ENCODE measurements at places on chromosomes 16 and 17.

DNA sequence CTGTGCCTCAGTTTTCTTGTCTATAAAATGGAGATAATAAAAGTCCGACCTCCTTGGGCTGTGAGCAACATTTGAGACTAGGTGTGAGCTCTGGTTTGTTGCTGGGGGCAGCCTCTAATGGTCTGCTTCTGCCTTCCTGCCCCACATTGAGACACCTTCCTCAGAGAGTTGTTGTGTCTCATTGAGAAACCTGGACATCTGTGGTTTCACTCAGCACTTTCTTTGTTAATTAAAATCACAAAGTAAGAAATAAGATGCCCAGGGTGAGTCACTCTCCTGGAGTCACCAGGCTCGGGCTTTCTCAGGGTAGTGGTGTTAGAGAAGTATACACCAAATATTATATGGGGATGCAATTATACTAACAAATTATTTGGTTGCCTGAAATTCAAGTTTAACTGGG lies 389.2 kb upstream of the SALL1 start:
- peak; percentile 74 for DNase-seq

- no peak for DNase-seq
Observed at GRCh38 chr17:4710693-4711634, 532 bp downstream of the ARRB2 start.

DNA sequence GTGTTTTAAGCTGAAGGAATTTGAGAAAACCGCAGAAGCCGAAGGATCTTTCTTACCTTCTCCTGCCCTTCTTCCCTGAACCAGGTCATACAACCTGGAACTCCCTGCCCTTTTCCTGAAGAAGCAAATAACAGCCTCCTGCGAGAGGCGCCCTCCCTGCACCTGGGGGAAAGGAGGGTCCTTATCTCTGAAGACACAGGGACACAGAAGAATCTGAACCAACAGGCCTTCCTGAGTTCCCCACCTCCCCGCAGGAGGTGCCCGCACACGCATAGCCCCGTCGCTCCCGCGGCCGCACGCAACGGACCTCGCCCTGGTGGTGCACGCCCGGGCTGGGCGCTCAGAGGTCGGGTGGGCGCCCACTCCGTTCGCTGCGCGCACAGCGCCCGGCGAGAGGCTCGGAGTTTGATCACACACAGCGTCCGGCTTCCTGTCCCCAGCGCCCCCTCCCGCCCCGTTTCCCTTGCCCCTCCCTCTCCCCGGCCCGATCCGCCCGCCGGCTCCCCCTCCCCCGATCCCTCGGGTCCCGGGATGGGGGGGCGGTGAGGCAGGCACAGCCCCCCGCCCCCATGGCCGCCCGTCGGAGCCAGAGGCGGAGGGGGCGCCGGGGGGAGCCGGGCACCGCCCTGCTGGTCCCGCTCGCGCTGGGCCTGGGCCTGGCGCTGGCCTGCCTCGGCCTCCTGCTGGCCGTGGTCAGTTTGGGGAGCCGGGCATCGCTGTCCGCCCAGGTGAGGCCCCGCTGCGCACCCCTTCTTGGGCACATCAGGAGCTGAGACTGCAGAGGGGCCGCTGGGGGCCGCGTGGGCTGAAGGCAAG lies at the start of gene TNFSF12:
Gene TNFSF12 (plus strand): TSS at position 474 of the 816 bp plus-strand sequence. CDS start 96 bp downstream, at position 570.
- peak; percentile 27 for DNase-seq

DNA sequence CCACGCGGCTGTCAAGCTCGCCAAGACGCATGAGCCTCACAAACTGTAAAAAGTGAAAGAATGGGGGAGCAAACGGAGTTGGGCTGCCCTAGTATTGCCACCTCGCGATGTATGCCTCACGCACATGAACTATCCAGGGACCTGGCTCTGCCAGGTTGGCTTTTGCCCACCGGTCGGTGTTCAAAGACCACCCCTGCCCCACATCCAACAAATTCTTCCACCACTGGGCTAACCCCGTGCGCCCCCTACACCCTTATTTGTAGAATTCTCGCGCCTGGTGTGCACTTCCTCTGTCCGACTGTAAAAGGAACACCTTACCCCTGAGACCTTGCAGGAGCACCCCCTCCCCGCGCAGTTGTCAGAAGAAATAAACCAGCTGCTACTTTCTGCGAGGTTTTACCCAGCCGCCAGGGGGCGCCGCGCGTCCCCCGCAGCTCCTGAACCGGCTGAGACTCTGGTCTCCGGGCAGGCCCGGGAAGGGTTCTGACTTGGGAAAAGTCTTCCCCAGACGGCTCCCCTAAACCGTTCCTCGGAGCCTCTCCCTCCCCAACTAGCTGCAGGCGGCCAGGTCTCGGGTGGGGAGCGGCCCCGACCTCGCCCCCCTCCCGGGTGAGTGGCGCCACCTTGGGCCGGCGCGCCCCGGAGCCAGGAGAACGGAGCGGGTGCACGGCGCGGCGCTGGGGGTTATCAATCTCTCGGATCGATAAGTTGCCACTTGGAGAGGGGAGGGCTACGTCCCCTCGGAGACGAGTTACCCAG lies 1.7 kb upstream of the ZNF423 start:
- peak; percentile 56 for DNase-seq

- DNase-seq = no peak
Observed at GRCh38 chr16:6492742-6493141, 839.9 kb upstream of the RBFOX1 start.

DNA sequence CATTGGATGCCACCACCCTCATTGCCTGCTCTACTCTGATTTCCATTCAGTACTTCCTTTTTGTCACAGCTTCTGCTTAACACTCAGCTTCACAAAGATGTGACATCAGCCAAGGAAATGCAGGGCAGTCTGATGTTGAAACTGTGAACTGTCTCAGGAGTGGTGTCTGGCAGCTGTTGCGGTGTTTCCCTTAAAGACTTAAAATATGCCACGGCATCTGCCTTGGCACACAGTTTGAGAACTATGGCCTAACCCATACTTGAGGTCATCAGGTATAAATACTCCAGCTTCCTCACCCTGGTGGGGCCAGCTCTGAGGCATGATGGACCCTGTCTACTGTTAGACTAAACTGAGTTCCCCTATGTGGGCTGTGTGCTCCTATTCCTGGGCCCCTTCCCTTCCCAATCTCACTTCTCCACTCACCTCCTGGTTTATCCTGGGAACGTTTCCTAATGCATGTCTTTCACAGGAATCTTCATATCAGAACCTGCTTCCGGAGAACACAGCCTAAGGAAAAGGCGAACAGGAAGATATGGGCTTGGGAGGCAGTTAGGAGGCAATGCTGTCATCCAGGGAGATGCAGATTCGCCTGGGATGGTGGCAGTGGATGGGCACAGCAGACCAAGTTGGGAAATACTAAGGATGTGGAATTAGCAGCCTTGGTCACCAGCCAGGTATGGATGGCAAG lies 96.5 kb downstream of the WSCD1 start:
- no peak for DNase-seq

GRCh38 chr17:75889454-75889853 lies 7.3 kb downstream of the TRIM65 start:
- DNase-seq = no peak

GRCh38 chr17:4558347-4558971 lies 1.9 kb downstream of the GGT6 start:
- DNase-seq = no peak

DNA sequence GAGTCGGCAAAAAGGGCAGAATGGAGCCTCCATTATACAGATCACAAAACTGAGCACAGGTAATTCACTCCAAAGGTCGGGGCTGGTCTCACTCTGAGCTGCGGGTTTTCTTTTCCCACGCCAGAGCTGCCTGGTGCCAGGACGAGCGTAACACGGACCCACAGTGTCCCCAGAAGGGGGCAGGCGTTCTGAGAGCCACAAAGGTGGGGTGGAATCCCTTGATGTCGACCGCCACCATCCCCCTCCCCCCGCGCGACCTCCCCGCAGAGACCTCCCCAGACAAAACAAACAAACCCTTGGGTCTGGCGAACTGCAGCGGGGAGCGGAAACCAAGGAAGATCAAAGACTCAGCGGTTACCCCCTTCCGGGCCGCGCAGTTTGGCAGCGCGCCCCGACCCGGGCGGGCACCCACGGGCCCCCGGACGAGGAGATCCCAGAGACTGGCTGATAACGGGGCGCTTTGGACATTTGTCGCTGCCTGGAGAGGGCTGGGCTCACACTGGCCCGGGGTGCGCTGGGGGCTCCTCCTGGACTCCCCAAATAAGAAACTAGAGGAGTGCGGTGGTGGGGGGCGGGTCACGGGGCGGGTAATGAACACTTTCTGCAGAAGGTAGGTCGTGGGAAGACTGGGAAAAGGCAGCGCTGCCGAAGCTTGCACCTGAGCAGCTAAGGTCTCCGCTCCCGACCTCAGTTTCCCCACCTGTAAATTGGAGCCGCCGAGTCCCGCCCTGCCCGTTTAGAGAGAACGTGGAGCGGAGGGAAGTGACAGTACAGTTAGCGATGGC lies 664 bp upstream of the NKD1 start:
- peak; percentile 9 for DNase-seq

GRCh38 chr16:11196286-11196828 lies 59.6 kb downstream of the SOCS1 start:
- no peak for DNase-seq

- DNase-seq = no peak
Observed at GRCh38 chr17:73969956-73970355, 233.5 kb upstream of the RPL38 start.
